ENCODE measurements at places on chromosomes 1 and 21.
A peak's percentile ranks its signal among the peaks of the same experiment; 100 is the strongest.

- no peak for DNase-seq
Observed at GRCh38 chr1:219372916-219373615, 199.4 kb downstream of the LYPLAL1 start.

DNA sequence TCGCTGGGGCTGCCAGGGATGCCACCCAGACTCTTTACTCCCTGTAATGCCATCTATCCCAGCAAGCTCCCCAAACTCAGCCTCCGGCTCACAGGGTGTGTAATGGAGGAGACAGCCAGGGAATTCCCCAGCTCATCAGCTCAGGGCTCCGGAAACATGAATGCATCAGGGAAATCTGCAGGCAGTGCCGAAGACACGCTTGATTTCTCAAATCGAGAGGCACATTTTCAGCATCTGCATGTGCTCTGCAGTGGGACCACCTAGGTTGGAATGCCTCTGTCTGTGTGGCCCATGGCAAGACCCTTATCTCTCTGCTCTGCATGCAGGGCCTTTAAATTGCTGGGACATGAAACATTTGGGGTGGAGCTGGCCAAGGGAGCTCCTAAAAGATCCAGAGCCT lies 170.1 kb downstream of the TRABD2B start:
- no peak for DNase-seq

DNA sequence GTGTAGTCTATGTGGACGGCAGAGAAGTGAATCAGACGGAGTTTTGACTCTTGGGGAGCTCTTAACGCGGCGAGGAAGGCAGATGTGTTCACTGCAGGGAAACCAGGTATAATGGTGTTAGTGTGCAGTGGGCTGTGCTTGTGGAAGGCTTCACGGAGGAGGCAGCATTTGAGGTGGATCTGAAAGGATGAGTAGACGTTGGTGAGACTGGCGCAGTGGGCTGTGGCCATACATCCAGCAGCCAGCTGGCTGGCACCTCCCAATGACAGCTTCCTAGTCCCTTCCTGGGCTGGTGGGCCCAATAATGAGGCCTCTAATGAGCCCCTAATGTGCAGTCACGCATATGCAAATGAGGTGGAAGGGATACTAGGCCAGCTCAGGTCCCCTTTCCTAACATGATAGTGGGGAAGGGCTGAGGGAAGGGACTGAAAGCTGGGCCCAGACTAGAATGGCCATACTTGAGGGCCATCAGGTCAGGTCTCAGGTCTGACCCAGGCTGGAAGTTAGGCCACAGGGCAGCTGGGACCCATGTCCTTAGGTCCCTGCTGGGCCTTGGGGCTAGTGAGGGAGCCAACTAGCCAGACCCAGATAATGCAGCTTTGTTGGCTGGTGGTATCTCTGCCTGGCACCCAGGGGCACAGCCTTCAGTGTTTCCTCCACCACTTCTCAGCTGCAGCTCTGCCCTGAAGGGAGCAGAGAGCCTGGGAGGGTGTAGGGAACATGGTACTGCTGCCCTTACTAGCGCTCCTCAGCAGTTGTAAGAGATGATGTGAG lies 3.8 kb downstream of the MAP7D1 start:
- no peak for DNase-seq

DNA sequence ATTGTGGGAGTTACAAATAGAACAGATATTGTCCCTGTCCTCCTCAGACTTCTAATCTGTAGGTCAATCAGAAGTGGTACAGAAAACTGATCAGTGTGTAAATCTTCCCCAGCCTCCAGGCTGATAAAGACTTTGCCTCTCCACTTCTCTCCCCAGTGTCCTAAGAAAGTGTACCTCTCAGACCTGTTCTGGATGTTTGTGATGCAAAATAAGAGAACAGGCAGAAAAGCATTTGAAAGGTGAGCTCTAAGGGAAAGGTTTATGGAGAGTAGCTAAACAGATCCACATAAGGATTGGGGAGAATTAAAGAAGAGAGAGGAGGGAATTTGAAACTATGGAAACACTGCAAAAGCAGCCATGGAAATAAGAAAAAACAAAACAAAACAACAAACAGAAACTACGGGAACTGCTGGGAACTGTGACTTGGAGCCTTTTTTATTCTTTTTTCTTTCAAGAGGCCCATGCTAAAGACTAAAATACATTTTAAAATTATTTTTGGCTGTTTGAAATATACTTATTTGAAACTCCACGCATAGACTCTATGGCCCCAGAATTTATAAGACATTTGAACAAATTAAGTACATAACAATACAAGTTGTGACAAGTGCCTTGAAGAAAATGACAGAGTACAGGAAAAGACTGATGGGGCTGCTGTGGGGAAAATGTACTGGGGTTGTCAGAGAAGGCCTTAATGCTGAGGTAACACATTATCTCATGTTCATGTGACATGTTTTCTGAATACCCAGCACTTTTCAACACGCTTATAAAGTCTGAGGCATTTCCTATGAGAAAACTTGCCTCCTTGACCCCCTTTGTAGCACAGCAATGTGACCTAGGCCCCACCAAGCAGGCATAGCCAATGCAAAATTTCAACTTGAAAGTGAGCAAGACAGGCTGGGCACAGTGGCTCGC lies 51.2 kb downstream of the TRAF5 start:
- no peak for DNase-seq

- DNase-seq, result peak; percentile 66
Observed at GRCh38 chr1:9561429-9561828, 22.2 kb downstream of the SLC25A33 start.
